ENCODE measurements at places on chromosomes 5 and 9.

DNA sequence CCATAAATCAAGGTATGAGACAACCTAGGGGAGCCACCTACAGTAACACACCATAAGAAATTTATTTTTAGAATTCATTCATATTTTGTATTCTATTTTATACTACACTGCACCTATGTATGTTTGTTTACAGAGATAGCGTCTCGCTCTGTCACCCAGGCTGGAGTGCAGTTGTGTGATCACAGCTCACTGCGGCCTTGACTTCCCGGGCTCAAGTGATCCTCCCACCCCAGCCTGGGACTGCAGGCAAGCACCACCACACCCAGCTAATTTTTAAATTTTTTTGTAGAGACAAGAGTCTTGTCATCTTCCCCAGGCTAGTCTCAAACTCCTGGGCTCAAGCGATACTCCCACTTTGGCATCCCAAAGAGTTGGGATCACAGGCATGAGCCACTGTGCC, 25.4 kb downstream of the MAPKAP1 start:
- DNase-seq, result no peak

DNA sequence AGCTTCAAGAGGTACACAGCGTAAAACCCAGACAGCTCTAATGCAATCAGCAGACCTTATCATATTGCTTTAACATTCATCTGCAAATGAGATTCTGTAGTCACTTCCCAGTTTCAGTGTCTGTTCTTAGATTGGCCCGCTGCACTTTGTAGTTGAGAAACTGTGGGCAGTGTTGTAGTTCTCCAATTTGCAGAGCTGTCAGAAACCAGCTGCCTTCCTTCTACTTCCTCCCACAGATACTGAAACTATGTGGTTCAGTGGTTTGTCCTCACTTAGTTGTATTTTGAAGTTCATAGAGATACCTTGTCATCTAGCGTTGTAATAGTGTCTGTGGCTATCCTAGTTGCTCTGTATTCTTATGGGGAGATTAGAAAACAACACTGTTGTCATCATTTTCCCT, 39.6 kb upstream of the TRIM36 start:
- no peak for DNase-seq

DNA sequence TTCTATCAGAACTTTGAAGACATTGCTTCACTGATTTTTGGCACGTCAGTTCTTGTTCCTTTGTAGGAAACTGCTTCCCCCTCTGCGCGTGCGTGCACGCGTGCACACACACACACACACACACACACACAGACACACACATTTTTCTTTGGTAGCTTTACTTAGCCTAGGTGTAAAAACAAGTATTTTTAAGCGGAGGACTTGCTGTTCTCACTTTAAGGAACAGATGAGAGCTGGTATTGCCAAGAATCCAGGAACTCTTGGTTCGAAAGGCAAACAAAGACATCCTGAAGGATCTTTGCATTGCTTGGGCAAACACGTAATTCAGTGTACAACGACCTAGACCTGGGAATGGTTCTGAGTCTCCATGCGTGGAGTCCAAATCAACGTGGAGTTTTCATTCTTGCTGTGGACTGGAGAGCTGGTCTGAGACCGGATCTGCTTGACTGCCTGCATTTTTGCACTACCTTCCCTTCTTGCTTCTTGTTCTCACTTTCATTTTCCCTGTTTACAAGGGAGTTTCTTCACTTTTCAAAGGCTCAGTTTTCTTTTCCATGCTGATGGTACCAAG, 8.2 kb downstream of the TMEM268 start:
- DNase-seq, result no peak

DNA sequence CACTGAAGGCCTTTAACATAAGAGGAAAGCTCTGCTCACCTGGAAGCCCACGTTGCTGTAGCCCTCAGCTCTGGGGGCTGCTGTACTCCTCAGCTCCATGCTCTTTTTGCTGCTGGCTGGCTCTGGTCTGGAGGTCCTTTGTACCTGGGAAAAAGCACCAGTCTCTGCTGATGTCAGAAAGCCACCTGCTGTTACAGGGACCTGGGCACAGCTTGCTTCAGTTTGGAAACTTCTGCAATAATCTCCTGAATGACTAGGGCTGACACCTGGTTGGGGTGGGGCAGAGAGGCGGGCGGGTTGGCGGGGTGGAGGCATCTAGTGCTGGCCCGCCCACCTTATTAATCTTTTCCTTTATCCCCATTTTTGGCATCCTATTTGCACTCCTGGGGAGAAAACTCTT, at the start of gene SLC28A3:
TSS of gene SLC28A3 (minus strand) at position 224 of the 400 bp plus-strand sequence. CDS start at position 99, 125 bp downstream.
- no peak for DNase-seq

GRCh38 chr5:115179394-115180164, 9.9 kb upstream of the TRIM36 start:
- no peak for DNase-seq
